CD4-positive, alpha-beta T cell (primary cell): ENCODE measurements at places on chromosomes 12 and 14.

- no peak for DNase-seq
Measured at GRCh38 chr14:88188745-88189416, 134.2 kb downstream of the KCNK10 start.

DNA sequence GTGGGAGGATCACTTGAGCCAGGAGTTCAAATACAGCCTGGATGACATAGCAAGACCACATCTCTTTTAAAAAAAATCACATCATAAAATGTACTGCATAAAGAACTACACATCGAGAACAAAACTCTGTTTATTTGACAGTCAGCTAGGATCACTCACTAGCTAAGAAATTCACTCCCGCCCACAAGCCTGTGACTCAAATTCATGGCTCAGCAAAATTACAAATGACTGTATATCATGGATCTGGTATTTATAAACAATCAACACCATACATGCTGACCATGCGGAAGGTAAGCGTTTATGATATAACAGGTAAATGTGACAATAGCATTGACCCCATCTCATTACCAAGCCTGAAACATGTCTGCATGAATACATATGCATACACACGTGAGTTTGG is 206.5 kb downstream of the EFCAB11 start:
- DNase-seq, result no peak

DNA sequence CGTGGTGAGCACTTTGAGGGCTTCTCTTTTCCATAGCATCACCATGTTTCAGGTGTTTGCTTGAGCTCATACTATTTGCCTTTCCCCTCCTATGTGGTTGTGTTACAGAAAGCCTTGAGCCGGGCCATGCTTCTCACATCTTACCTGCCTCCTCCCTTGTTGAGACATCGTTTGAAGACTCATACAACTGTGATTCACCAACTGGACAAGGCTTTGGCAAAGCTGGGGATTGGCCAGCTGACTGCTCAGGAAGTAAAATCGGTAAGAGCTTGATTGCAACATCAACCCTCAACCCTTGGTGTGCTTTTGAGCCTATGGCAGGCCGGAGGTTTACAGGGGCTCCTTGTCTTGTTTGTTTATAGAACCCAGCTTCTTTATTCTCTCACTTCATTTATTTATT is 8.1 kb downstream of the LETMD1 start:
- no peak for DNase-seq

DNA sequence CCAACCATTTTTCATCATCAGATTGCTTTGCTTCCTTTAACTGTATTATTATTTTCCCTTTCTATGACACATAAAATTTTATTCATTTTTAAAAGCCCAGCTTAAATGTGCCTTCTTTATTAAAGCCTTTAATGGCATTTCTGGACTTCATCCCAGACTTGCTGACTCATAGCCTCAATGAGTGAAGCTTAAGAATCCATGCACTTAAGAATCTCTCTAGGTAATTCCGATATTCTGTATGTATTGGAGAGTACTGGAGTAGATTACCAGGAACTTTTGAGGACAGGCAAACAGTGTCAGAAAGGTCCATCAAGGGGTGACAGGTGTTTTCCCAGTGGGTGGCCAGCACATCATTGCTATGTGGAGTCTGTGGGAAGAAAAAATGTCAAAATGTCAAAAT is 107.9 kb downstream of the PTPRQ start:
- no peak for DNase-seq

DNA sequence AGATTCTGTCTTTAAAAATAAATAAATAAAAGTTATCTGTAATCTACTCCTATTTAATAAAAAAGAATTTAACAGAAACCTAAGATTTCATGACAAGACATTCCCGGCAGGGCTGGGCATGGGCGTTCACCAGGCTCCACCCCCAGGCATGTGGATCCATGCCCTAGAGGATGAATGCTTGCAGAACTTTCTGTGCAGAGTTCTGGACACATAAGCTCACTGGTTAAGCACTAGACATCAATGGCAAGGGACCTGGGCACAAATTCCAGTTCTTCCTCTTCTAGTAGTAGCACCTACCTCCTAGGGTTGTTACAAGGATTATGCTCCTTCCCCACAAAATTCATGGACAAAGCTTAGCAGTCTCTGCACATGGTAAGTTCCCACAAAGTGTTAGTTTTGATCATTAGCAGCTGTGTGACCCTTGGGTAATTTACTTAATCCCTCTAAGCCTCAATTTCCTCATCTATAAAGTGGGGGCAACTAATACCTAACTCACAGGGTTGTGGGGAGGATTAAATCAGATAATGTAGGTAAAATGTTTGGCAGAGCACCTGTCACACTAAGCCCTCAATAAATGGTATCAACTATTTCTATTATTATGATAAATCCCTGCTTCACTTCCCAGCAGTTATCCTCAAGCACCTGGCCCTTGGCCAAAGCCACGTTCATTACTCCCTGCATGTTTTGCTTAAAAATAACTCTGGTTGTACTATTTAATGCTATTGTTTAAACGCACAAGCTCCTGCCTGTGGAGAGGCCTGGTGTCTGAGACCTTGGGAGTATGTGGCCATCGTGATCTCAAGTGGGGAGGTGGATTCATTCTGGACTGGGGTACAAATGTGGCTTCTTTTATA is 9.8 kb downstream of the GALNT6 start:
- no peak for DNase-seq

- DNase-seq, result no peak
Measured at GRCh38 chr12:40583743-40584142, 108.5 kb upstream of the CNTN1 start.

GRCh38 chr12:11761869-11762567 is 112.5 kb downstream of the ETV6 start:
- DNase-seq, result no peak
